ENCODE measurements at places on chromosomes 7 and 10.

- DNase-seq: no peak
Measured at GRCh38 chr7:99258501-99258900, 14.1 kb upstream of the MYH16 start.

- DNase-seq: no peak
Measured at GRCh38 chr10:86261941-86262687, 104.5 kb downstream of the GRID1 start.

DNA sequence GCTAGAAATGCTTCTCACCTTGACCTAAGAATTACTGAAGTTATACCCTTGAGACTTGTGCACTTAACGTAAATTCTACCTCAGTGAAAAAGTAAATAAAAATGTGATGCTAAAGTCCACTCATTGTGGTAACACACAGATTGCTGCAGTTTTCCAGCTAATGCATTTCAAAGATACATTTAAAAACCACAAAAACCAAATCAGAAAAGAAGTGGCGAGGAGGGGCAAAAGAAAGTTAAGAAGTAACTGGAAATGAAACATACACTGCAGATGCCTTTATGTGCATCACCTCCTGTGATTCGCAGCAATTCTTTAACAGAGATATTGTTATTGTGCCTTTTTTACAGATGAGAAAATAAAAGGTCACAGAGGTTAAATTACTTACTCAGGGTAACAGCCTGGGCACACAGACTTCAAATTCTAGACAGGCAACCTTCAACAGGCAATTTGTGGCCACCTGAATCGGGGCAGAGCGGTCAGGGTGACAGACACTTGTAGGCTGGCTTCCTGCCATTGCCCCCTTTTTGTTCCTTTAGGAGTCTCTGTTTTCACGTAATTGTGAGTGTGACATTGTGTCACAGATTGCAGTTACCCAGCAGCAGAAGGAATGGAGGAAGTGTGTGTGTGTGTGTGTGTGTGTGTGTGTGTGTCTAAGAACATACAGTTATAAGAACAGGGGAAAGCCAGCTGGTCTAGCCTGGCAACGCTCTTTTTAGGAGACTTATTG is 1.9 kb downstream of the WIPF3 start:
- no peak for DNase-seq

- DNase-seq: no peak
Measured at GRCh38 chr10:119449760-119450461, 92.6 kb downstream of the RGS10 start.

DNA sequence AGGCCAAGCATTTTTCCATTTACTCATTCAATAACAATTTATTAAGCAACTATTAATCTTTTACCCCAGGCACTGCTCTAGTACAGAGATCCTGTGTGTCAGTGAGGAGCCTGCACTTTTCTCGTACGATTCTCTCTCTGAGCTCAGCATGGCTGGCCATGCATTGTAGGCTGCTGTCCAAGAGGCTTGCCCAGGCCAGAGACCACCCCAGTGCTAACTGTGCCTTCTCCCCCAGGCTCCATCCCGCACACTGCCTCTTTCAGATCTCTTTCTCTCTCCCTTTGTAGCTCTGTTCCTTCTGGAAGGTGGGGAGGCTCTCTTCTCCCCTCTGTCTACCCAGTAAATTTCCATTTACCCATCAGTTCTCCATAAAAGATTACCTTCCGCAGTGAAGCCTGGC is 101.0 kb upstream of the IKZF1 start:
- no peak for DNase-seq

DNA sequence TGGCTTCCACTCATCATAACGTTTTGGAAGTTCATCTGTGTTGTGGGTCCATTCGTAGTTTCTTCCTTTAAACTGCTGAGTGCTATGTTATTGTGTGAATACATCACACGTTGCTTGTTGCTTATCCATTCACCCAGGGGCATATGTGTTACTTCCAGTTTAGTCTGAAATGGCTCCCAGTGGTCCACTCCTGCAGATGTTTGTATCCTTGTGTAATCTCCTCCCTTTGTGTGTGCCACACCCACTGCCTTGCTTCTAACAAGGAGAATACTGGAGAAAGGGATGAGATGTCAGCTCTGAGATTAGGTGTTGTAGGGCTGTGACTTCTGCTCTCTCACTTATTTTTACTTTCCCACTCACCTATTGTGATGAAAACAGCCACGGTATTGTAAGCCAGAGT is 239.1 kb upstream of the HABP2 start:
- no peak for DNase-seq

All from esophagus squamous epithelium (tissue), 5 donors.